ENCODE measurements at places on chromosomes 3 and 15.
A peak's percentile ranks its signal among the peaks of the same experiment; 100 is the strongest.

DNA sequence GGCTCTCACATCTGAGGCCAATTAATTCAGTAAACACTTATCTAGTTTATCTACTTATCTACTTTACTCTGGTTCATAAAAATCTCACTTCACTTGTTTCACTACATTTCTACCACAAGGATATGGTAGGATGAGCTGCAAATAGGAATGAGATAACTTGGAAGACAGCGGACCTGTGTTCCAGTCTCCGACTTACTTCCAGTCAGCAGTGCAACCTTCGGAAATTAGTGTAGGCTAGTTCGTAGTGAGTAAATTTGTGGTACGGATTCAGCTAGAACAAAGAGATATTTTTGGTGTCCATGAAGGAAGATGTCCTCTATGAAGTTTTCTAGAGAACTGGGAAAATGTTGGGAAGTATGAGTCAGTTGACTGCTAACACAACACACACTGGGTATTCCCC is 66.3 kb downstream of the TPRG1 start:
- DNase-seq: no peak

DNA sequence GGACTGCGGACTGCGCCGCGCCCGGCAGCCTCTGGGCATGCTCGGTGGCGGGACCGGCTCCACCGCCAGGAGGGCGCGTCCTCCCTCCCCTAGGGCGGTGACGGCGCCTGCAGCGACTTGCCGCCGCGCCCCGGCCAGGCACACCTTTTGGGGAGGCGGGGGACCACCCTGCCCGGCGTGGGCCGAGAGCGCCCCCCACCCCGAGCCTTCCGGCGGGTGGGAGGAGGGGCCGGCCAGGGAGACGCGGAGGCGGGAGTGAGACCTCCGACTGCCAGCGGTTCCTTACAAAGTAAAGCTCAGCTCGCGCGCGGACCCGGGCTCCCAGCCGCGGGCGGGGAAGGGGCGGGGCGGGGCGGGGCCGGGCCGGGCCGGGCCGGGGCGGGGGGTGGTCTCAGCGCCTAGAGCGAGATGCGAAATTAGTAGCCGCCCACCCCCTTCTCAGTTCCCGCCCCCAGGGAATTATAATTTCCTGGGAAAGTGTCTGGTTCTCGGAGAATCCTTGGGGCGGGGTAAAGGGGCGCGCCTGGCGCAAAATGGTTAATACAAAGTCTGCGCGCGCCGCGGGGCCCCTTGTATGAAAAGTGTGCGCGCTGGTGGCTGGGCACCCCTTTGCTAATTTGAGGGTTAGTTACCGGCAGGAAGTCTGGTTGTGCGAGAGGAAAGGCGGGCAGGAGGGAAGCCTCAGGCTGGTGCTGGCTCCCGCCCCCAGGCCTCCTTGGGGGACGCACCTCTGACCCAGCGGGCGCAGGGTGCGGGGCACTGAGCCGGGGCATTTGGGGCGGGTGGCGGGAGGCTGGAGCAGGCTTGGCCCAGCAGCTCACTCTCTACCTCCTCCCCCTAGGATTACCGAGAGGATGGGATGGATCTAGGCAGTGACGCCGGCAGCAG is 224.8 kb upstream of the IL12A start:
- DNase-seq: peak; percentile 73

DNA sequence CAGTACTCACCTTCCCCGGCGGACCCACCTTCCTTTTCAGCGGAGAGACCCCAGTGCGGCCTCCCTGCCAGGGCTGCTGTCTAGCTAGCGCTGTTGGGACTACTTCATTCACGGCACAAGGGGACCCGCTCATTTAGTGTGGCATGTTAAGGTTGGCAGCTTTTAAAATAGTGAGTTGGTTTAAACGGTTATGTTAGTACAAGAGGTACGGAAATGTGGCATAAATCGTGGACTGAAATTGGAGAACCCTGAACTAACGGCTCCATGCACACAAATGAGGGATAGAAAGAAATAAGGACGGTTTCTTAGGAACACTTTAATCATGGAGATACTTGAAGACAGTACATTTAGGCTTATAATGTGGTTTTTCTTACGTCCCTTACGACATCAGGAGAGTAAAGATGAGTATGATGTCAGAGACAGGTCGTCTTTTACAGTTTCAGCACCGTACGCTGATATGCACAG is 752 bp downstream of the CEP63 start:
- DNase-seq: no peak

GRCh38 chr3:14725013-14725412 is 50.1 kb downstream of the C3orf20 start:
- no peak for DNase-seq

- no peak for DNase-seq
Observed at GRCh38 chr3:18097473-18097872, 327.7 kb downstream of the SATB1 start.

GRCh38 chr3:65660000-65660598 is 378.6 kb downstream of the MAGI1 start:
- no peak for DNase-seq

- no peak for DNase-seq
Observed at GRCh38 chr3:179021119-179021903, 50.3 kb downstream of the ZMAT3 start.

DNA sequence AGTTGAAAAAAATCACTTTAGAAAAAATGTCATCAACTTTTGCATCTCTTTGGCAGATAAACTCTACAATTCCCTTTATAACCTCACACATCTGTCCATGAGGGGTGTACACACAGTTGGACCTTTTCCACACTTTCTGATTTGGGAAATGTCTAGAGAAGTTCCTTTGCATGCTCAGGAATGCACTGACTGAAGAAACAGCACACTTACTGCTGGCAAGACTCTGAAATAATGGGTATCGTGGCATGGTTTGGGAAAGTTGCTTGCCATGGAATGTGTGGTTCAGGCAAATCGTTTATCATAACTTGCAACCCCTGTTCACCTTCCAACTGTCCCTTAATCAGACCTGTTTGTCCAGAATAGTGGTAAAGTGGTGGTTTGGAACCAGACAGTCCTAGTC is 135.3 kb upstream of the TGFBR2 start:
- no peak for DNase-seq

GRCh38 chr15:58260725-58261267 is 122.6 kb downstream of the AQP9 start:
- no peak for DNase-seq

GRCh38 chr3:121330118-121330517 is 215.7 kb downstream of the POLQ start:
- no peak for DNase-seq

DNA sequence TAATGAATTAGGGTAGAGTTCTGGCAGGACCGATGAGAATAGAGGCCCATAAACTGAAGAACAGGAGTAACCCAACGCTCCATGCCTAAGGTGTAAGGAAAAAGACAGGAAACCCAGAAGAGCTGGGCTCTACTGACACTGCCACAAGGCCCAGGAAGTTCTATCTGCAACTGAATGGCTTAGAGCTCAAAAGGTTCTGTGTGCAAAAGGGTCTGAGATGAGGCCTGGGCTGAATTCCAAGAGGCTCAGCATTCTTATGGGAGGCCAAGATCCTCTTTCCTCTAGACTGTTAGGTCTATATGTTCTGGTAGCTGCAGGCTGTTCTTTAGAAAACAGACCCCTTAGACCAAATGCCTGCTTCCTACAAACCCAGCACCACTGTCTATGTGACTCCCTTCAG is 30.5 kb upstream of the PRSS50 start:
- DNase-seq: no peak

DNA sequence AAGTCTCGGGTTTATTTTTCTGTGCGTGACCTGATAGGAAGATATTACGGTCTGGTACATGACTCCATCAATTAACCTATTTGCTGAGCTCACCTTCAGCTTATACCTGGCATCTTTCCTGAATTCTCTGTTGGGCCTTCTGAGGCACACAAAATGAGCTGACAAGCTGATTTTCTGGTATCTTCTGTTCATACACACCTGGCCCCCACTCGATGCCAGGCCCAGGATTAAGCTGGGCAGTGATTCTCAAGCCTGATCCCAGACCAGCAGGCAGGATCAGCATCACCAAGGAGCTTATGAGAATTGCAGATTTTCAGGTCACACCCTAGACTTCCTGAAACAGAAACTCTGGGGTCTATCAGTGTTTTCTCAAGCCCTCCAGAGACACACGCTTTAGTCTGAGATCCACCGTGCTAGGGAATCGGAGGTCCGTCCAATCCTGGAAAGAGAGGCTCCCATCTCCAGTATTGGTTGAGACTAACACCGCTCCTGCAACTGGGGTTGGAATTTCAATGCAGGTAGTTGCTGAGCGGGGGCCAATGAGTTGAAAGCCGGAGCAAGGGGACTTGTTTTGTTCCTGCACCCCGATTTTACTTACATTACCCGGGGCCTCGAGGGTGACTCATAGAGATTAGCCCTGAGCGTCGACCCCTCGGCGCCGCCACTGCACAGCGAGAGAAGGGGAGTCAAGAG is 636 bp upstream of the EIF1B start:
- no peak for DNase-seq

DNA sequence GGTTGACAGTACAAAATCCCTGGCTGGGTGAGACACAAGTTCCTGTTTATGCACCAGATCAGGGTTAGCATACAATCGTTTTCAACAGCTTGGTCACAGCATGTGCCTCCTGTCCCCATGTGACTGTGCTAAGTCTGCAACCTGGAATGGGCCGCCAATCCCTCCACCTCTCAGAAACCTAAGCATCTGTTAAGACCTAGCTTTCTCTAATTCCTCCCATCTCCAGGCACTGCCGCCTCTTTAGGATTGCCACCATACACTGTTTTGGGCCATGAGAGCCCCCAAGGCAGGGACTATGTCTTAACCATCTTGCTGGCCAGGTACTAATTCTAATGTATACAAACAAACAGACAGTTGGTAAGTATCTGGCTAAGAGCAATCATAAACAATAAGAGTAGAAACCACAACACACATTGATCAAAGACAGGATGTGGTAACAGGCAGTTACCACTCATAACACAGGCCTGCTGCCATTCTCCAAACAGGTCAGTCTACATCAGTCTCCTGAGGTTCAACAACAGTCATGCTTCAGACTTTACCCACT is 25.6 kb downstream of the SEC22C start:
- DNase-seq: no peak

DNA sequence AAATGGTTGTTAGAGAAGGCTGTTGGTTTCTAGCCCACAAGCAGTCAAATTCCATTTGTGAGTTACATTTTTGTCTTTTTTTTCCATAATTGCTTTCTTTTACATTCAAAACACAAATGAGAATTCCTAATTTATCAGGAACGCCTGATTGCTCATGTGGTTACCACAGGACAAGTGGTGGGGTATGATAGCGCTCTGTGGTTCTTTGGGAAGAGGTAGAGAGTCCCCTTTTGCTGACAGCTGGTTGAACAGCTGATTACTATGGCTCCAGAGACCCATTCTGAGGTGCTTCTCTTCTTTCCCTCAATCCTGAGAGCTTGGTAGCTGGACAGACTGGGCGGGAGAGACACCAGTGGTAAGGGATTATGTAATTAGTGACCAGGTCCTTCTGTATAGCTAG is 24.4 kb downstream of the CNOT10 start:
- DNase-seq: no peak

GRCh38 chr3:150127011-150127490 is 156.4 kb upstream of the PFN2 start:
- no peak for DNase-seq

Measured in NCI-H2081 treated with DMSO at 0.1 percent for 48 hours (cell line).